A549 treated with DMSO at 1 μM for 4 hours (cell line): ENCODE measurements at places on chromosomes 7 and 10. TPM values are rescaled to one million over a fixed set of nuclear protein-coding genes. Genes with fewer than 3 reads are reported as not detected.

Gene STX1A
- total RNA-seq: 60.0 to 84.0 TPM (median 75.3 TPM) in 5 replicates

Gene WASHC2C
- total RNA-seq: 17.8 to 22.1 TPM (median 19.0 TPM) in 5 replicates

Gene TACR2
- total RNA-seq: 0.09 to 0.16 TPM (median 0.13 TPM) in 4 of 5 replicates, not detected in the other

Gene NPSR1
- not detected in 5 replicates for total RNA-seq

Gene UFSP1
- total RNA-seq: 2.9 to 5.7 TPM (median 5.0 TPM) in 5 replicates

Gene ZNF365
- 0.94 to 1.2 TPM (median 1.1 TPM) in 5 replicates for total RNA-seq

Gene CFAP46
- total RNA-seq: 0.45 to 2.0 TPM (median 1.4 TPM) in 5 replicates

Gene FAM13C
- total RNA-seq: 0.12 to 0.28 TPM (median 0.14 TPM) in 3 of 5 replicates, not detected in the others

Gene HMX2
- 0.06 to 0.27 TPM (median 0.15 TPM) in 4 of 5 replicates, not detected in the other for total RNA-seq

Gene LRMDA
- total RNA-seq: 3.0 to 4.2 TPM (median 3.9 TPM) in 5 replicates

Gene IFIT3
- total RNA-seq: 4.9 to 8.4 TPM (median 6.5 TPM) in 5 replicates

Gene MAGI2
- total RNA-seq: 0.30 to 0.45 TPM (median 0.40 TPM) in 5 replicates

Gene GPR146
- total RNA-seq: 2.0 to 2.3 TPM (median 2.1 TPM) in 5 replicates

Gene CYP3A7
- not detected in 5 replicates for total RNA-seq

Gene CHAT
- total RNA-seq: not detected in 5 replicates

Gene SOSTDC1
- not detected in 5 replicates for total RNA-seq

Gene IGFBP1
- 21.3 to 32.0 TPM (median 30.9 TPM) in 5 replicates for total RNA-seq

Gene EFCAB10
- 2.8 to 4.7 TPM (median 3.2 TPM) in 5 replicates for total RNA-seq

Gene FOXI2
- not detected in 5 replicates for total RNA-seq

Gene C10orf105
- not detected in 5 replicates for total RNA-seq

Gene TSPAN12
- 0.49 to 0.82 TPM (median 0.67 TPM) in 5 replicates for total RNA-seq

Gene NOLC1
- 198 to 200 TPM (median 200 TPM) in 5 replicates for total RNA-seq

Gene ZNF467
- total RNA-seq: 0.66 to 1.5 TPM (median 1.2 TPM) in 5 replicates

Gene ABHD11
- 21.0 to 28.1 TPM (median 22.8 TPM) in 5 replicates for total RNA-seq

Gene TMEM130
- 0.19 to 0.62 TPM (median 0.41 TPM) in 5 replicates for total RNA-seq

Gene LRRC18
- not detected in 5 replicates for total RNA-seq

Gene CASTOR2
- 1.8 to 3.8 TPM (median 2.7 TPM) in 5 replicates for total RNA-seq
